ENCODE measurements at places on chromosomes 11 and 22.

DNA sequence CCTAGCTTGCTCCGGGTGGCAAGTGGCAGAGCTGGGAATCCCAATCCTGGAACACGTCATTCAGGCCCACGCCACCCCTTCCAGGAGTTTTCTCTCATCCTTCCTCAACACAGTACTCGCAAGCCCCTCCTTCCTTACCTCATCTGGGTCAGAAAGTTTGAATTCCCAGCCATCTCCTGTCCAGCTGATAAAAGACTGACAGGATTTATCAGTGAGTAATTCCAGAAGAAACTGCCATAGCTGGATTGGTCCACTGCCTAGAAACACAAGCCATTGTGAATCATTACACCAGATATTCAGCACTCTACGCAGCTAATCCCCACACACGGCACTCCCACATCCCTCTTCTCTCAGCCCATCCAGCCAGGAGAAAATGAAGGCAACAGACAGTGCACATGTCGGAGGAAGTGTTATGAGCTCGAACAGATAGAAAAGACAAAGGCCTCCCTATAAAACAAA is 124.0 kb downstream of the ETS1 start:
- no peak for DNase-seq

GRCh38 chr11:132981131-132981956 is 551.0 kb downstream of the OPCML start:
- DNase-seq, result no peak

- no peak for DNase-seq
These were observed 3.5 kb downstream of the MYO7A start for GRCh38 chr11:77131560-77131959.

DNA sequence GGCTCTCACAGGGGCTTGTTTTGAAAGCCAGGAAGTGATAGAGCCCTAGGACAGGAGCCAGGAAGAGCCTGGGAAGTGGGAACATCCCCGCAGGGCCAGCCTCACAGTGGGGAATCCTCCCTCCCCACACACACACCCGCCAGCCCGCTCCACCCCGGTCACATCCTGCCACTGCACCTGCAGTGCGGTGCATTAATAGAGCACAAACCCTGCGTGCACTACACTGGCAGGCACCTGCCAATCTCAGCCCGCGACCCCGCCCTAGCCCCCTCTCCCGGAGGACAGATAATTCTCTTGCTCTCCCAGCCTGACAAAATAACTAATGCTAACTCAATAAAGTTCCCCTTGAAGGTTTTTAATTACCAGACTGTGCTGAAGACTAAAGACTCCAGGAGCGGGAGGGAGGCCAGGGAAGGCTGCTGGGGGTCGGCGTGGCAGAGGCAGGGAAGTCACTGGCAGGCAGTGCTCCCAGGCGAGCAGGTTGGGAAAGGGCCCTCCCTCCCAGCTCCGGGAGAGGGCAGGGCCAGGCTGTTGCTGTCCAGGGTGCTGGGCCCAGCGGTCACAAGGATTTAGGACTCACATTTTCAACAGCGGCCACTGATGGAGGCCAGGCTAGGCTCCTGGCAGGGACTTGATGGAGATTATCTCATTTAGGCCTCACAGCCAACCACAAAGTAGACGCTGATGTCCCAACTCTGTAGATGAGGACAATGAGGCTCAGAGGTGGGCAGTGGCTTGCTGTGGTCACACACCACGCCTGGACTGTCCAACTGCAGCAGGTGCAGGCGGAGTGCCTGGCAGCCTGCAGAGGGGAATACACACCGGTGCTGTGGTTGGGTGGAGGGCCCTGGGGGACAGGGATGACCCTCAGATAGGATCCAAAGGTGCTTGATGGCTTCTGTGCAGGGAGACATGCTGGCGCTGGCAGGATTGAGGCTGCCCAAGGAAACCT is 23.9 kb upstream of the TCF20 start:
- no peak for DNase-seq

DNA sequence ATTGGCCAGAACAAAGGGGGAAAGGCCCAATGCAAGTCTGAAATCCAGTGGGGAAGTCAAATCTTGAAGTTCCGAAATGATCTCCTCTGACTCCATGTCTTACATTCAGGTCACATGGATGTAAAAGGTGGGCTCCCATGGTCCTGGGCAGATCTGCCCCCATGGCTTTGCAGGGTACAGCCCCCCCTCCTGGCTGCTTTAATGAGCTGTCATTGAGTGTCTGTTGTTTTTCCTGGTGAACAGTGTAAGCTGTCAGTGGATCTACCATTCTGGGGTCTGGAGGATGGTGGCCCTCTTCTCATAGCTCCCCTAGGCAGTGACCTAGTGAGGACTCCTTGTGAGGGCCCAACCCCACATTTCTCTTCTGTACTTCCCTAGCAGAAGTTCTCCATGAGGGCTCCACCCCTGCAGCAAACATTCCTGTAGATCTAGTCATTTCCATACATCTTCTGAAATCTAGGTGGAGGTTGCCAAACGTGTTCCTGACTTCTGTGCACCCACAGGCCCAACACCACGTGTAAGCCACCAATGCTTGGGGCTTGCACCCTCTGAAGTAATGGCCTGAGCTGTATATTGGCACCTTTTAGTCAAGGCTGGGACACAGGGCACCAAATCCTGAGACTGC is 9.3 kb downstream of the CARD18 start:
- no peak for DNase-seq

- DNase-seq, result no peak
These were observed 1508.9 kb downstream of the BRD1 start for GRCh38 chr22:48318575-48319320.

GRCh38 chr11:18492888-18493287 is 33.9 kb downstream of the TSG101 start:
- no peak for DNase-seq

DNA sequence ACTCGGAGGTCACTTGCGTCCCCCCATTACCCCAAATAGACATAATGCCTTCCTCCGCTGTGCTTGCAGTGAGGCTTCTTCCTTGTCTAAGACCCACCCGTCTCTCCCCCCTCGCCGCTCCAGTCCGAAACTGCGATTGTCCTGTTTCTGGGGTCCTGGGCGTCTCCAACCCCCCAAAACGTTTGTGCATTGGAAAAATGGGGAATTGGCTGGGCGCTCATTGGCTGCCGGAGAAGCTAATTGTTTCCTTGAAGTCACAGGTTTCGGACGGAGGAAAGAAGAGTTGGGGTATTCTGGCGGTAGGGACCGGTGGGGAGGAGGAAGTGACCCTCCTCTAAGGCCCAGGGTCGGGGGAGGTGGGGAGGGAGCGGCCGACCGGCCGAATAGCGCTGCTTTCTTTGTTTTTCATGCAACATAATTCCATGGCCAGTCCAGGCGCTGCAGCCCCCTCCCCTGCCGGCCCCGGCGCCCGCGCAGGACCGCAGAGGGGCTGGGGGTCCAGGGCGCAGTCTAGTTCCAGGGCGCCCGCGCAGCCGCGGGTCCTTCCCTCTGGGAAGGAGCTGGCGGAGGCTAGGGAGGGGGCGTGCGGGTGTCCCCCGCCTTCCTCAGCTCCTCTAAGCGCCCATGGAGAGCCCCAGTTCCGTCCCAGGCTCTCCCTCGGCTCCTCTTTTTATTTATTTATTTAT is 12.7 kb upstream of the CPT1A start:
- DNase-seq, result no peak

DNA sequence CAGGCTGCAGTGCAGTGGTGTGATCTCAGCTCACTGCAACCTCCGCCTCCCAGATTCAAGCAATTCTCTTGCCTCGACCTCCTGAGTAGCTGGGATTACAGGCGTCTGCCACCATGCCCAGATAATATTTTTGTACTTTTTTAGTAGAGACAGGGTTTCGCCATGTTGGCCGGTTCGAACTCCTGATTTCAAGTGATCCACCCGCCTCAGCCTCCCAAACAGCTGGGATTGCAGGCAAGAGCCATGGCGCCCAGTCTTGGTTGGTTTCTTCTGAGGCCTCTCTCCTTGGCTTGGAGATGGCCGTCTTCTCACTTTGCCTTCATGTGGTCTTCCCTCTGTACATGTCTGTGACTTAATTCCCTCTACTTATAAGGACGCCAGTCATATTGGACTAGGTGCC is 254.6 kb downstream of the BUD13 start:
- no peak for DNase-seq

- no peak for DNase-seq
These were observed 141.9 kb downstream of the CSNK2A3 start for GRCh38 chr11:11211186-11211585.

DNA sequence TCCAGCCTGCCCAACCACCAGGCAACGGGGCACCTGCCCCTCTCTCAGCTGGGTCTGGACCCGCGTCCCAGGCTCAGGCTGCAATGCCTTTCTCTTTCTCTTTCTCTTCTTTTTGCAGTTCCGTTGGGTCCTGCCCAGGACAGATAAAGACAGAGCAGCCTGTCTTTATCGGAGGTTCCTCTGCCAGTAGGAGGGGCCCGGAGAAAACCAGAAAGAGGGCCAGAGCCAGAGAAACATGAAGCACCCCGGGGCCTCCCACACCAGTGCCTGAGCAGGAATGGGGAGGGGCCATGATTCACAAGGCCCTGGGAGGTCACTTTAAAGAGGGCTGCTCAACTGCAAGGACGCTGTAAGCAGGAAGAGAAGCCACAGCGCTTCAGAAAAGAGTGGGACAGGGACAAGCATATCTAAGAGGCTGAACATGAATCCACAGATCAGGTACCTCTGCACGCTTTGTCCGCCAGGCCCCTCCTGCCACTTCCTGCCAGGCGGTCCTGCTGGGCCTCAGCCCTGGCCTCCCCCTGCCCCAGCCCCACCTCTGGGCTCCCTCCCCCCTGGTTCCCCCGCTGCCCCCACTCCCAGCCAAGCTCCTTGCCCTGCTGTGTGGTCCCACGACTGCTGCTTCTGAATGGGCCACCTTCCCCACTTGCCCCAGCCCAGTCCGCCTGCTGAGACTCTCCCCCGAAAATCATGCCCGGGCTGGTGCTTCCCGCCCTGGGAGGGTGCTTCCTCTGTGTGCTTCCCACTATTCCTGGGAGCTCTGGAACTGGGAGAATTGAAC is at the start of gene APOBEC3C:
Gene APOBEC3C (plus strand): TSS at position 316 of the 781 bp plus-strand sequence. CDS start 106 bp downstream, at position 422.
- peak; percentile 84 for DNase-seq

DNA sequence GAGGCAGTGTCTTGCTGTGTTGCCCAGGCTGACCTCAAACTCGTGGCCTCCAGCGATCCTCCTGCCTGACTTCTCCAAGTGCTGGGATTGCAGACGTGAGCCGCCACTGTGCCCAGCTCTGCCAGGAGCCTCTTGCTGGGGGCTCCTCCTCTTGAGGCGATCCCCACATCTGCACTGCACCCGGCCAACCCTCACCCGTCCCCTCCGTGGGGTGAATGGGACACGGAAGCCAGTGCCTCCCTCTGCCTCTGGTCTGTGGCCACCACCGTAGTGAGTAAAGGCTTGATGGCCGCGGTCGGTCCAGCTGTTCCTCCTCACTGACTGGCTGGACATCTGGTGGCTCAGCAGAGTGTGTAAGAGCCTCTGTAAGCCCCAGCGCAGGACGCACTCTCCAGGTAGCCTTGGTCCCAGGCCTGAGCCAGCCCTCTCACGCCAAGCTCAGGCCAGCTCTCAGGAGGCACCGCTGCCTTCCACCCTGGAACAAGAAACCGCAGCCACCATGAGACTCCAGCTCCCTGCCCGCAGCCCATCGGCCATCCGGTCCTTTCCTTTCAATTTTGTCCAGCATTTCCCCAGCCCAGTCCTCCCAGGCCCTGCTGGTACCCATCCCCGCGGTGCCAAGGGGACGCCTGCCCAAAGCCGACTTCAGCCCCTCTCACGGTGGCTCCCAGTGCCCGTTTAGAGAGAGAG is 100.3 kb downstream of the BRD1 start:
- no peak for DNase-seq

DNA sequence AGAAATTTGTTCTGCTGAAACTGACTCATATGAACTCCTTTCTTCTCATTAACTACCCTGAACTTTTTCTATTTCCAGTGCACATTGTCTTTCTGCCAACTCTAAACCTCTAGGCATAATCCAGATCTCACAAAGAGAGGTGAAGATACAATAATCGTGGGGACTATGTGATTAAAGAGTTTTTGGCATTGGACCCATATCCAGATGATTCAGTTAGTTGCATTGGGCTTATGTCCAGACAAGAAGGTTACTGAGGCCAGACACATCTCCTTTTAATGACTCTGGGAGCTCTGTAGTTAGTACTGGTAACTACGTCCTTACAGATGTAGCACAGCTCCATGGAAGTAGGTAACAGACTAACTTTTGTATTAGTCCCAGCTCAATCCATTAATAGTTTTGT is 273.0 kb downstream of the CASP12 start:
- no peak for DNase-seq

DNA sequence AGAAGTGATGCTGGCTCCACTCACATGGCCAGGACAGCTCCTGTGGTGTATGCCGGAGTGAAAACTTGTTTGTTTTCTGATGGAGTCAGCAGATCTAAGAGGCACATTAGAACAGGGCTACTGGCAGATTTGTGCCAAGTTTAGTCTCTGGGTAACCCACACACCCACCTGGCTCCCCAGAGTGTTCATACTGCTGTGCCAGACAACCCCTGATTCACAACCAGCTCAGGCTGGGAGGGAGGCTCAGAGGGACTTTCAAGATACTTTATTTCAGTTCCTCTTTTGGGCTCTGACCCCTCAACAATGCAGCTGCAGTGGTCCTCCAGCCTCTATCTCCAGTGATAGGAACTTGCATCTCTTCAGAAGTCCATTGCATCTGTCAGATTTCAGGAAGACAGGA is 8.5 kb downstream of the NTM start:
- no peak for DNase-seq

GRCh38 chr11:120028181-120028896 is 109.6 kb downstream of the TRIM29 start:
- DNase-seq, result no peak

- DNase-seq, result peak; percentile 39
These were observed 100.8 kb downstream of the TRAF6 start for GRCh38 chr11:36409152-36409816.

- DNase-seq, result no peak
These were observed 37.1 kb upstream of the CHST1 start for GRCh38 chr11:45702511-45702910.

DNA sequence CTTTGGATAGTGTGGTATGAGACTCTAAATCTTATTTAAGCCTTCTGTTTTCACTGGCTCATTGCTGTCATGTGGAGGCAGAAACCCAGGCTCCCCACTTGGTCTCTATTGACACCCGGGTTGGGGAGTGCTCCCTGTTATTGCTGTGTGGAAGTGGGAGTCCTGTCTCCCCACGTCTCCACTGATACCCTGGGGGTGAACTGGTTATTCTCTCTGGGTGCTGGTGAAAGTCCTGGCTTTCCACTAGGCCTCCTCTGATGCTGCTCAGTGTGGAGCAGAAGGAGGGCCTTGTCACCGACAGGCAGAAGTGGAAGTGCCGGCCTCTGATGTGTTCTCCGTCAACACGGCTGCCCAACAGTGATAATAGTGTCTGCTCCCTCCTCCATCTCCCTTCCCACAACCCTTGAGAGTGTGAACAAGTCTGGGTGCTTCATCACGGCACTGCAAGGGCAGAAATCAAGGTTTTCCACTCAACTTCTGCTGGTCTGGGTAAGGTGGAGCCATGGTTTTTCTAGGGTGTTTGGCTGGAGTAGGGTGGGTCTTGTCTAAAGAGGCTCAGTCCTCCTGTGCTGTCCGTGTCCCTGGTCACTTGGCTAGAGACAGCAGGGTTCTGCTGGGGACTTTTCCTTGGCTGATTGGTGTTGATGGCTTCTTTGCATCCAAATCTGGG is 240.7 kb upstream of the B3GAT1 start:
- DNase-seq, result no peak

GRCh38 chr22:38419121-38419857 is 35.7 kb downstream of the KCNJ4 start:
- DNase-seq, result no peak

Measured in immature natural killer cell (primary cell).